GM23248 (cell line): ENCODE measurements at places on chromosomes 1 and 21.

- H3K36me3 ChIP-seq = peaks cover 5% of the 10 kb centered on the region; the same call in 1 of the 2 replicates
- no peak for DNase-seq
- no peak overlapping the region for H3K4me3 ChIP-seq
- no peaks in the 10 kb centered on the region for H3K27me3 ChIP-seq
- H3K4me1 ChIP-seq = no peaks in the 10 kb centered on the region
- no peak overlapping the region for H3K27ac ChIP-seq
Observed at GRCh38 chr1:52511439-52511838, 41.5 kb downstream of the TUT4 start.

GRCh38 chr1:156608981-156609380 lies 7.7 kb upstream of the GPATCH4 start:
- no peak overlapping the region for H3K4me3 ChIP-seq
- peaks cover 21% of the 10 kb centered on the region for H3K27me3 ChIP-seq
- DNase-seq = peak; percentile 34
- no peaks in the 10 kb centered on the region for H3K36me3 ChIP-seq
- H3K4me1 ChIP-seq = no peaks in the 10 kb centered on the region
- no peak overlapping the region for H3K27ac ChIP-seq

DNA sequence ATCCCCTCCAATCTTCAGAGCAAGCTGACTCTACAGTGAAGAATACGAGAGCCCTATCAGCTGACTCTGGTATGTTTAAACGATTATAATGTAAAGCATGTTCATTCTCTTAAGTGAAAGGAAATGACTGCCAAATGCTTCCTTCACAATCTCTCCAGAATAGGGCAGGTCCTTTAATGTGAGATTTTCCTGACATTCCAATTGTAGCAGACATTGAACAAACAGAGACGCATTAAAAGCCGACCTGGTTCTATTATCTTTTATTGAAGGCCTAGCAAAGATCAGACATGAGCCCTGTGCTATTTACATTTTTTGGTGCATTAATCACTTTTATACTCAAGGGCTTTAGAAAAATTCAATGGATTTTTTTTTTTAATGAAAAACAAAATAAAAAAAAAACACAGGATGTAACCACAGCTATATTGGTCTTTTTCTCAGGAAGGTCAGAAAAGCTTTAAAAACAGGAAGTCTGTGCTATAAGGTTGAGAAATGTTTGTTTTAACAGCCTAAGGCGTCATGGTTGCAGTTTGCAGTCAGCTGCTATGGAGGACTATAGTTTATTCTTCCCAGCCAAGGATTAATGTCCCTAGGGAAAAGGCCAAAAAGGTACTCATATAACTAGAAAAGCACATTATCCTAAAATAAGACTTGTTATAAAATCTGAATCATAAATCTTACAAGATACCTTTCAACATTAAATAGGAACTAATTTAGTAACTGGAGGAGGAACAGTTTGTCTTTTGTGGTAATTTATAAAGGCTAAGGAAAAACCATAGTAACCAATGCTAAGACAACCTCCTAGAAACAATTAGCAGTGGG lies 104.8 kb downstream of the RERE start:
- no peaks in the 10 kb centered on the region for H3K27me3 ChIP-seq
- peak overlapping the region; percentile 95 for H3K27ac ChIP-seq
- H3K4me1 ChIP-seq = peaks cover 40% of the 10 kb centered on the region
- DNase-seq = peak; percentile 91
- H3K36me3 ChIP-seq = no peaks in the 10 kb centered on the region
- peak overlapping the region; percentile 59 for H3K4me3 ChIP-seq

GRCh38 chr1:27343639-27344025 lies 1.8 kb downstream of the SYTL1 start:
- H3K36me3 ChIP-seq = no peaks in the 10 kb centered on the region
- no peak for DNase-seq
- H3K27me3 ChIP-seq = no peaks in the 10 kb centered on the region
- H3K4me1 ChIP-seq = peaks cover 14% of the 10 kb centered on the region
- H3K4me3 ChIP-seq = no peak overlapping the region

GRCh38 chr1:166166698-166167571 lies at the start of gene FAM78B:
TSS of gene FAM78B (minus strand) at chr1:166167001. CDS start at chr1:166166248, 753 bp downstream.
- peak; percentile 66 for DNase-seq
- no peaks in the 10 kb centered on the region for H3K4me1 ChIP-seq
- H3K27ac ChIP-seq = no peak within 1 kb of the TSS
- H3K27me3 ChIP-seq = peaks cover 32% of the 10 kb centered on the region
- peak within 1 kb of the TSS; percentile 75 for H3K4me3 ChIP-seq

GRCh38 chr1:46747683-46748288 lies 28.9 kb upstream of the EFCAB14 start:
- peak; percentile 75 for DNase-seq
- no peak overlapping the region for H3K4me3 ChIP-seq
- H3K27ac ChIP-seq = no peak overlapping the region
- H3K4me1 ChIP-seq = no peaks in the 10 kb centered on the region
- H3K36me3 ChIP-seq = no peaks in the 10 kb centered on the region
- peaks cover 11% of the 10 kb centered on the region; the same call in 1 of the 2 replicates for H3K27me3 ChIP-seq

DNA sequence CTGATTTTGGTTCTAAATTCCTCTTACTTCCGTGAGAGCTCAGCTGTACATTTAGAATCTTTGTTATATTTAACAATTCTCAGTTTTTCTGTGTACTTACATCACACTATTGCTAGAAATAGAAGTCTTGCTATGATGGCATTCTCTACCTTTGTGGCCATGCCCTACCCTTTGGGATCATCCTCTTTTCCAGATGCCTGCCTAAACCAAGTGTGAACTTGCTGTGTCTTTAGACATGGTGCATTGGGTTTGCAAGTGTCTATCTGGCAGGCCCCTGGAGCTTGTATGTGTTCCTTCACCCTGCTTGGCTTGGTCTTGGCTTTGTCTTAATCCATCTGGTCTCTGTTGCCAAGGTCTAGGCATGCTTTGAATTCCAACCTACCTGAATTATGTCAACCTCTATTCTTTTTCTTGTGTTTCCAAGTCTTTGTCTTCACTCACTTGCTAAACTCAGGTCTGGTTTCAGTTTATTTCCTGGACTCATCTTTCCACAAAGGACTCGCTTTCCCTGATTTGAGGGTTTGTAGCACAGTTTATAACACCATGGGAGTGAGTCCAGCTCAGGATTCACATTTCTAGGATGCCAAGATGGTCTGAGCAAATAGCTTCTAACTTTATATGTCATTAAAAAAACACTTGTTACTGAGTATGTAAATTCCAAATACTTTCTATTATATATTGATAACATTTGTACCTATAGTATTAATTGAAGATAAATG lies 20.6 kb upstream of the APOBEC4 start:
- peaks cover 34% of the 10 kb centered on the region for H3K4me1 ChIP-seq
- DNase-seq = no peak
- no peak overlapping the region for H3K27ac ChIP-seq
- no peak overlapping the region for H3K4me3 ChIP-seq
- no peaks in the 10 kb centered on the region for H3K36me3 ChIP-seq

GRCh38 chr1:107548276-107548675 lies 407.4 kb downstream of the NTNG1 start:
- no peak overlapping the region for H3K27ac ChIP-seq
- H3K36me3 ChIP-seq = no peaks in the 10 kb centered on the region
- no peak overlapping the region for H3K4me3 ChIP-seq
- peaks cover 21% of the 10 kb centered on the region for H3K4me1 ChIP-seq

DNA sequence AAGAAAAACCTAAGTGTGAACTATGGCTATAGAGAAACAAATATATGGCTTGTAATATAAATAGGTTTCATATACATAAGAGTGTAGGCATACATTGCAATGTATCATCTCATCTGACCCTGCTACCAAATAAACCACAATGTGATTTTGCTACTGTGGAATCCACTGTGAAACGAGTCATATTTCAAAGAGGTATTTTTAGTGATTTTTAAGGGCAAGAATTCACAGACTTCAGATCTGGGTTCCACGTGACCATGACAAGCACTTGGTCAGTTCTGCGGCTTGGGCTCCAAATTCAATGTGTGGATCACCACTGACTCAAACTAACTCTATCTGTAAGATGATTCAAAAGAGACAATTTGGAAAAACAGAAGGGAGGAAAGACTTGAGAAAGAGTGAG lies 147.0 kb upstream of the ERG start:
- no peak overlapping the region for H3K4me3 ChIP-seq
- peak overlapping the region; percentile 82 for H3K27ac ChIP-seq
- no peaks in the 10 kb centered on the region for H3K36me3 ChIP-seq
- peaks cover 16% of the 10 kb centered on the region; the same call in 1 of the 2 replicates for H3K27me3 ChIP-seq
- peak; percentile 98 for DNase-seq

DNA sequence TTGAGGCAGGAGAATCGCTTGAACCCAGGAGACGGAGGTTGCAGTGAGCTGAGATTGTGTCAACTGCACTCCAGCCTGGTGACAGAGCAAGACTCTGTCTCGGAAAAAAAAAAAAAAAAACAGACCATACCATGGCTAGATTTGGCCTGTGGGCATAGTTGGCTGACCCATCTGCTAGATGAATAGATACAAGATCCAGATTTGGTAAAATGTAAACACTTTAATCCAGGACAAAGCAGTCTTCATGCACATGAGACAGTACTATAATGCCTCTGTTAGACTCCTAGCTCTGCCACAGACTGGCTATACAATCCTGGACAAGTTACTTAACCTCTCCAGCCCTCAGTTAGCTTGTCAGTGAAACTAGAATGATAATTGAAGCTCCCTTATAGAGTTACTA lies 27.9 kb upstream of the SRP9 start:
- no peak for DNase-seq
- peaks cover 27% of the 10 kb centered on the region for H3K4me1 ChIP-seq
- H3K27me3 ChIP-seq = no peaks in the 10 kb centered on the region
- H3K27ac ChIP-seq = no peak overlapping the region

DNA sequence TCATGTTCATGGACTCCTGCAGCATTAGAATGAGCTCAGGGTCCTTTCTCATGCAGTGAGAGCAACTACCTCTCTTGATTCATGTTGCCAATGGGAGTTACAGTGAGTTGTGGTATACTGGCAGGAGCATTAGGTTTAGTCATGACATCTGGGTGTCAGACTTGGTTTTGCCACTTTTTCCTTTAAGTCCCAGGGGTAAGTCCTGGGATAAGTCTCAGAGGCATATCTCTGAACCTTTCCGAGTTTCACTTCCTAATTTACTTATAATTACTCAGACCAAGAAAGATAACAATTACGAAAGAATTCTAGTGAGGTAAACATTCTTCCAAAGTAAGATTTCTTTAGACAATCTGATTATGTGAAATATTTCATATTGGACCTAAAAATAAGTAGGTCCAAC lies 606.0 kb downstream of the SMYD3 start:
- no peak overlapping the region for H3K27ac ChIP-seq
- no peaks in the 10 kb centered on the region for H3K4me1 ChIP-seq
- H3K27me3 ChIP-seq = no peaks in the 10 kb centered on the region
- DNase-seq = peak; percentile 8
- no peaks in the 10 kb centered on the region for H3K36me3 ChIP-seq

- no peaks in the 10 kb centered on the region for H3K27me3 ChIP-seq
- peaks cover 40% of the 10 kb centered on the region for H3K4me1 ChIP-seq
- H3K36me3 ChIP-seq = no peaks in the 10 kb centered on the region
- H3K27ac ChIP-seq = no peak overlapping the region
Observed at GRCh38 chr1:225811622-225812487, 1.9 kb downstream of the EPHX1 start.

DNA sequence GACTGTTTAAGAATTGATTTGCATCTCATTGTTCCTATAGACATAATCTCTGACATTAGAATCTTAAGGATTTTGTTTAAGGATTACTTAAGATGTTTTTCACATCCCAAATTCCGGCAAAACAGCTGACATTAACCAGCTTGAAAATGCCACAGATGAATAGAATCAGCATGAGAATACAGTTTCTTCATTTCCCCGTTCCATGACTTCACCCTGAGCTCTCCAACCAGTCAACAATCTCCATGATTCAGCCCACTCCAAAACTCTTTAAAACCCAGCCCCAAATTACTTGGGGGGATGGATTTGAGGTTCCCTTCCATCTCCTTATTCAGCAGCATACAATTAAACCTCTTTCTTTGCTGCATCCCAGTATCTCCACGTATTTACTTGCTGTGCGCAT lies 201.0 kb downstream of the LYPLAL1 start:
- no peaks in the 10 kb centered on the region for H3K27me3 ChIP-seq
- no peak overlapping the region for H3K27ac ChIP-seq
- H3K4me3 ChIP-seq = no peak overlapping the region
- H3K4me1 ChIP-seq = no peaks in the 10 kb centered on the region

DNA sequence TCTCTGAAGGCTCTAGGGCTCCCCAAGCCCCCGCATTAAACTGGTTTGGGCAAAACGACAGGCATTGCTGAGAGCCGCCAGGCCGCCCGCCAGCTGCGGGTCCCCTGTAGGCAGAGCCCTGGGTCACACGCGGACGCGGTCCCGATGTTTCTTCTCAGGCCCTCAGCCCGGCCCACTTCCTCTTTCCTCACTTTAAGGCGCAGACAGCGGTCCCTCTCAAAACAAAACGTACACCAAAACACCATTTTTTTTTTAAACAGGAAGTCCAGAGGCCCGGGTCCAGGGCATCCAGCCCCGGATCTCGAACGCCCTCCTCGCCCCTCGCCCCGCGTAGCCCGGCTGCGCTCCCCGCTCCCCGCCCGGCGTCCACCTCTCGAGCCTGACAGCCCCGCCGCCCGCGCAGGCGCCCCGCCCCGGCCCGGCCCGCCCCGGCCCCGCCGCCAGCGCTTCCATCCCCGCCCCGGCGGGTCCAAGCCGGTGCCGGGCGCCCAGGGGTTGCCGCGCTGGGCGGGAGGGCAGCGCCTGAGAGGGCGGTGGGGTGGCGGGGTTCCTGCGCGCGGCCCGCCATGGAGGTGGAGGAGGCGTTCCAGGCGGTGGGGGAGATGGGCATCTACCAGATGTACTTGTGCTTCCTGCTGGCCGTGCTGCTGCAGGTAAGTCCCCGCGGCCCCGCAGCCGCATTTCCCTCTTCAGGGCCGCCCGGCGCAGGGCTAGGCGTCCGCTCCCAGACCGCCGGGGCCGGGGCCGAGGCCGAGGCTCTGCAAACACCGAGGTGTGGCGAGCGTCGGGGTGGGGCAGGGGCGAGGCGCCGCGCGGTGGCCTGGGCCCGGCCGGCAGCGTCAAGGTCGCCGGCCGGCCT lies at the start of gene SLC22A15:
SLC22A15 (plus strand) TSS at position 452 of the 859 bp plus-strand sequence; CDS start at position 567, 115 bp downstream.
- H3K27ac ChIP-seq = peak within 1 kb of the TSS; percentile 86
- H3K36me3 ChIP-seq = no peaks in the 10 kb centered on the region
- H3K4me1 ChIP-seq = peaks cover 22% of the 10 kb centered on the region
- H3K27me3 ChIP-seq = no peaks in the 10 kb centered on the region

- H3K4me3 ChIP-seq = no peak overlapping the region
- 0 out of 2 replicates have a peak, but pooled peaks cover 5% of the 10 kb centered on the region for H3K27me3 ChIP-seq
- H3K4me1 ChIP-seq = no peaks in the 10 kb centered on the region
- no peak overlapping the region for H3K27ac ChIP-seq
- H3K36me3 ChIP-seq = no peaks in the 10 kb centered on the region
Observed at GRCh38 chr1:180267211-180267561, 37.1 kb downstream of the LHX4 start.

DNA sequence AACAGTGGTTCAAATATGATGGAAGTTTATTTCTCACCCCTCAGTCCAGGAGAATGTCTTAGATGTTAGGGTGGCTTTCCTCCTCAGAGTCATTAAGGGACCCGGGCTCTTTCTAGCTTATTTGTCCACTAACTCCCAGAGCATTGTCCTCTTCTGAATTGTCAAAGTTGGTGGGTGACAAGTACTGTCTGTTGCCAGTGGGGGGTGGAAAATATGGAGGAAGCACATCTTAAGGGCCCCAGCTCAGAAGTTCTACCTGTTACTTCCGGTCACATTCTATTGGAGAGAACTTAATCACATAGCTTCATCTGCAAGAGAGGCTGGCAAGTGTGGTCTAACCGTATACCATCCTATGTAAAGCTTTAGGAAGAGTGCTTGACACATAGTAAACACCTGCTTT lies 7.1 kb downstream of the CLIC4 start:
- H3K27me3 ChIP-seq = no peaks in the 10 kb centered on the region
- H3K4me1 ChIP-seq = peaks cover 67% of the 10 kb centered on the region
- H3K4me3 ChIP-seq = peak overlapping the region; percentile 99
- no peak for DNase-seq
- peaks cover 30% of the 10 kb centered on the region for H3K36me3 ChIP-seq

GRCh38 chr1:61053226-61053711 lies 29.1 kb upstream of the NFIA start:
- DNase-seq = no peak
- peak overlapping the region; percentile 58 for H3K4me3 ChIP-seq
- H3K27ac ChIP-seq = no peak overlapping the region
- H3K36me3 ChIP-seq = no peaks in the 10 kb centered on the region
